ENCODE measurements at places on chromosomes 11 and 22. TPM values are rescaled to one million over a fixed set of nuclear protein-coding genes. Genes with fewer than 3 reads are reported as not detected.

The DCDC1 gene
- under 0.01 TPM for total RNA-seq

The TOM1 gene
- 22.9 TPM for total RNA-seq

The A4GALT gene
- total RNA-seq, result 12.4 TPM

The CEP57 gene
- 38.3 TPM for total RNA-seq

The CHST1 gene
- 58.4 TPM for total RNA-seq

The ASRGL1 gene
- total RNA-seq, result 37.5 TPM

The TEX54 gene
- not detected for total RNA-seq

The MISFA gene
- total RNA-seq, result 0.65 TPM

The INSC gene
- not detected for total RNA-seq

The CCDC73 gene
- not detected for total RNA-seq

The ROBO4 gene
- 265 TPM for total RNA-seq

The DTX4 gene
- 0.14 TPM for total RNA-seq

The NPTXR gene
- total RNA-seq, result 1.3 TPM

The DDTL gene
- total RNA-seq, result 2.1 TPM

The PANX3 gene
- not detected for total RNA-seq

The MMP8 gene
- total RNA-seq, result not detected

The WNT11 gene
- total RNA-seq, result not detected

The IGSF9B gene
- total RNA-seq, result under 0.01 TPM

The TMEM191B gene
- total RNA-seq, result not detected

The GPR137 gene
- 9.1 TPM for total RNA-seq

The DMC1 gene
- total RNA-seq, result 4.2 TPM

The RAG1 gene
- total RNA-seq, result 1.7 TPM

The PLA2G6 gene
- 4.7 TPM for total RNA-seq

The SMTNL1 gene
- total RNA-seq, result not detected

The LRRC4C gene
- total RNA-seq, result not detected

The TRMT2A gene
- 38.6 TPM for total RNA-seq

The TMEM184B gene
- total RNA-seq, result 56.5 TPM

The SLC25A18 gene
- 0.13 TPM for total RNA-seq

The C11orf86 gene
- not detected for total RNA-seq

The SEC14L6 gene
- 0.29 TPM for total RNA-seq

Measured in thoracic aorta endothelial cell (primary cell).